Occipital lobe (tissue), 3 donors: ENCODE measurements at places on chromosomes 12 and 14. TPM values are rescaled to one million over a fixed set of nuclear protein-coding genes. Genes with fewer than 3 reads are reported as not detected.
A peak's percentile ranks its signal among the peaks of the same experiment; 100 is the strongest.

DNA sequence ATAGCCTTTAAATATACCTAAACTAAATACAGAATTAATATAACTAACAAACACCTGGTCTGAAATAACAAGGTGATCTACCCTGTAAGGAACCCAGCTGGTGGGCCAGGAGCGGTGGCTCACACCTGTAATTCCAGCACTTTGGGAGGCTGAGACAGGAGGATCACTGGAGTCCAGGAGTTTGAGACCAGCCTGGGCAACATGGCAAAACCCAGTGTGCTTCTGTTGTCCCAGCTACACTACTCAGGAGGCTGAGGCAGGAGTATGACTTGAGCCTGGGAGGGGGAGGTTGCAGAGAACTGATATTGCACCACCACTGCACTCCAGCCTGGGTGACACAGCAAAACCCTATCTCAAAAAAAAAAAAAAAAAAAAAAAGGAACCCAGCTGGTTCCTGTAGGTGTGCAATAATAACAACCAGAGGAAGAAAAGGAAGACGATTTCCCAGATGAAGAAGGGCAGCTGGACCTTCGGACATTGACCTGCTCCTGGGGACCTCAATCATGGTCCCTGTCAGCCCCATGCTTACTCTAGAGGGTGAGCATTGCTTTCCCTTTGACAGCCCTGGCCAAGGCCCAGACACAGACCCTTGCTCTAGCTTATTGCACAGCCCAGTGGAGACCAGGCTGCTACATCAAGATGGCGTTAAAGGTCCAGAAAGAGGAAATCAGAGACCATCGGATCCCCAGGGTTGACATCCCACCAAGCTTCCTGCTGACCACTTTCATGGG lies 5.4 kb downstream of the FOS start:
- no peak for DNase-seq

- DNase-seq, result no peak
Measured at GRCh38 chr14:38751459-38751858, 351.6 kb downstream of the SEC23A start.

DNA sequence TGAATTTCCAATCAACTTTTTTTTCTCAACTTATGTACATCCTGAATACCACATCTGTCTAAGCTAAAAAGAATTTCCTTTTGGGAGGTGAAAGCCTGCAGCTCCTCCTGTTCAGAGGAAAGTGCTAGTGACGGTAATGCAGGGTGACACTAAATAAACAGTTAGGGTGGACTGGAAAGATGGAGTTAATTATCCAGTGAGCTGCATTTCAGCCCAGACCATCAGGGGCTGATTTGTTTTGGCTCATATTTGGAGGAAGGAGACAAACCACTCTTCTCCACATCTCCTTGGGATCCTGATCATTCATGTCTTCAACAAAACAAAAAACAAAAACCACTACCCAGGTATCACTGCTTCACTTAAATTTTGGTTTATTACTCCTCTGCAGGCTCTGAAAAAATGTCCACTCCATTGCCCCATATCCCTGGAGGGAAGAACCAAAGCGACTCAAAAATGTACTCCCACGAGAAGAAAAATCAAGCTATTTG lies 5.1 kb upstream of the SIX1 start:
- no peak for DNase-seq

DNA sequence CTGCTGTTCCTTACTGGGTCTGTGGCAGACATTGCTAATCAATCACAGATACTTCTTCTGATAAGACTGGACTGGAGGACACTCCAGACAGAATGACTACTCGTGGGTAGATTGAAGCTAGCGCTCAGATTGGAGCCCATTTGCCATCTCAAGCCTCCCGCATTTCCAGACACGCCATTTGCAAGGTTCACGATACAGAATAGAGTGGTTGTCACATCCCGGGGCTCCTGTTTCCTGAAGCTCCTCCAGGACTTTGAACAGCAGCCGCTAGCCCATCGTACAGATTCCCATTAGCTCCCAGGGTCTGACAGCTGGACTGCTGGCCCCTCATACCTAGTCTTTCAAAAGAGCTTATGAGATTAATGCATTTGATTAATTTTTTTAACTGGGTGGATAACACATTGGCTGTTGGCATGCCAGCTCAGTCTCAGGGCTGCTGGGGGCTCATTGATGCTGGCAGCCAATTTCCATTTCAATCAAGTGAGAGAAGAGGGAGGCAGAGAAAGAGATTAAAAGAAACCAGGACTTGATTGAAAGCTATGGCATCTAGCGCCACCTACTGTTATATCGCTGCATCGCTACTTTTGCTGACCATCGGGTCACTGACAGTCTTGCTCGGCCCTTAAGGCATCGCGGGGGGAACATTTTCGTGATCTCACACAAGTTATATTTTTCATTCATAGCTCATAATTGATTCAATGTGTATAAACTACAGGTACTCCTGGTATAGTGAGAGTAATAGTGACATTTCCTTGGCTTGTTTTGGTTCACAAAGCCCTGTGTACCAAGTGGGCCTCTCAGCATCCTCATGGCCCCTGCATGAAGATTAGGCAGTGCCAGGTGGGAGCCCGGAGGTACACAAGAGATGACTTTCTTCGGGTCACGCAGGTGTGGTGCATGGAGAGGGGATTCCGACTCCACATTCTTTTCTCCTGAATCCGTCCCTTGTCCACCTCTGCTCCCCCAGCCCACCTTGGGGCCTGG lies 78.6 kb downstream of the CCDC60 start:
- DNase-seq, result peak; percentile 21

DNA sequence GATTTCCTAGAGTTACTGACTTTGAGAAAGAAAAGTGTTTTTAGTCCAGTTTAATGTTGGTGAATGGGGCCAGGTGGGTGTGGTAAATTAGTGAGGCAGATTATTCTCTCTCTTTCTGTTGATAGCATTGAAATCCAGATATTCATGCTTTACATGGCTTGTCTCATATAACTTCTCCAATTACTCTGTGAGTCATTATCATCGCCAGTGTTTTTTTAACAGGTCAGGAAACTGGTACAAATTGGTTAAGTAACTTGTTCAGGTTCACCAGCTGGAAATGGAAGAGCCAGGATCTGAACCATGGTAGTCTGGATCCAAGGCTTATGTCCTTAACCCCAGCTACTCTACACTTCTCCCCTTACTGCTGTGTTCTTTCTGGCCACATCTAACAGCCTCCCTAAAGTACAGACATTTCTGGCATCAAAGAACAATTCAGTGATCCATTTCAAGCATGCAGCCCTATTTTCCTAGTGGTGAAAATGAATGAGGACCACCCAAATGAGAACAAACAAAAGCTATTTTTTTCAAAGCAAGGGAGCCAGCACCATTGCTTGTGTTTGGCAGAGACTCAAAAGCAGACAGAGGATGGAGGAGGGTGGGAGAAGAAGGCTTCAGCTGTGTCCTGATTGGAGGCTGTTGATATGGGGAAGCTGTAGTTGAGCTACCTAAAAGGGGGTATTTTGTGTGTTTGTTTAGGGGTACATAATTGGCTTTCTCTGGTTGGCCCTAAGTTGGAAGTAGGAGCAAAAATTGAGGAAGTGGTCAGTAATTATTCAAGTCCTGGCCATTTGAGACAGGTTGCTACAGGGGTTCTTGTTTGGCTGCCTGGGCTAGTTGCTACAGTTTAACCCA lies 1.7 kb downstream of the IRAK3 start:
- DNase-seq, result no peak

KCNMB4 gene
- total RNA-seq, result 67.2 TPM

MFAP5 gene
- total RNA-seq, result not detected
